IMR-90 (cell line): ENCODE measurements at places on chromosomes 3 and 15.

- peak; percentile 60 for DNase-seq
Observed at GRCh38 chr3:65922441-65922840, 116.3 kb downstream of the MAGI1 start.

DNA sequence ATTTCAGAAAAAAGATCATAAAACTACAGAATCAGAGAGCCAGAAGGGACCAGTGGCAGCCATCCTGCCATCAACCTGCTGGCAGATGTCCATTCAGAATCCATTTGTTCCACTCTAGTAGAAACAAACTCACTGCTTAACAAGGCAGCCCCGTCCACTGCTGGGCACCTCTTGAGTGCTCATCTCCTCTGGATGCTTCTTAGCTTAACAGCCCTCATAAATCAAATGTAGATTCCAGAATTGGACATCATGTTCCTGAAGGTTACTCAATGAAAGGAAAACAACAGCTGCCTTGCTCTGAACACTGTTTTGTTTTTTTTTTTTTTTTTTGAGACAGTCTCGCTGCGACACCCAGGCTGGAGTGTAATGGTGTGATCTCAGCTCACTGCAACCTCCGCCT, 37.3 kb downstream of the ABCC5 start:
- DNase-seq = no peak

GRCh38 chr3:154195620-154196356, 74.6 kb downstream of the ARHGEF26 start:
- DNase-seq = peak; percentile 6

- DNase-seq = no peak
Observed at GRCh38 chr3:12911881-12912415, 70.6 kb upstream of the RPL32 start.

GRCh38 chr3:29488922-29489321, 208.1 kb downstream of the RBMS3 start:
- DNase-seq = peak; percentile 50

DNA sequence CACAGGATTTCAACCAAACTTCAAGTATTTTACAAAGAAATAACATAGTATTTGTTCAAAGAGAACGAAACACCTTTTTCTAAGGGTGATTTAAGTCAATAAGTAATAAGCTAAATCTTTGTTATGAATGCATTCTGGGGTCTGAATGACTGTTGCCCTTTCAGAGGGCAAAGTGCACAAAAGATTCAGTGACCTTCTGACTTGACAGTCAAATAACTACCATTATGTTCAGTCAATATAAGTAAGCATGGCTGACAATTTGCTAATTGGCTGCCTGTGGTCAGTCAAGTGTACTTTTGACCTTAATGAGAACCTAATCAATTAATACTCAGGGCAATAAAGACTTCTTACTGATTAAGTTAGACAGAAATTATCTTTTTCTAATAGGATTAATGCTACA, 133.1 kb upstream of the NANOGP8 start:
- DNase-seq = no peak

DNA sequence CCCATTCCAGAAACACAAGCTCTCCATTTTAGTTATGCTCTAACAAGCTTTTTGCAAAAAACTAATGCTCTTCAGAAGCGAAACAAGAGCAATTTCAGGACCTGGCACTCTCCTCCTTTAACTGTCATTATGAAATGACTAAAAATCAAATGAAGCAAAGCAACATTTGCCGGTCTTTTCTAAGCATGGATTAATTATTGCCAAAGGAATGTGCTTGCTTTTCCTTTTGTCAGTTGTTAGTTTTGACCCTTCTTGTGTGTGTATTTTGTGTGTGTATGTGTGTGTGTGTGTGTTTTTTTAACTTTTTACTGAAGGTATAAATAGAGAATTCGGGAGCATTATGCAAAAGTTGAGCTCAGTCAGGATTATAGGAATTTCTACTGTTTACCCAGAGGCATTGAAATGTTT, 509.1 kb downstream of the TUSC7 start:
- no peak for DNase-seq

DNA sequence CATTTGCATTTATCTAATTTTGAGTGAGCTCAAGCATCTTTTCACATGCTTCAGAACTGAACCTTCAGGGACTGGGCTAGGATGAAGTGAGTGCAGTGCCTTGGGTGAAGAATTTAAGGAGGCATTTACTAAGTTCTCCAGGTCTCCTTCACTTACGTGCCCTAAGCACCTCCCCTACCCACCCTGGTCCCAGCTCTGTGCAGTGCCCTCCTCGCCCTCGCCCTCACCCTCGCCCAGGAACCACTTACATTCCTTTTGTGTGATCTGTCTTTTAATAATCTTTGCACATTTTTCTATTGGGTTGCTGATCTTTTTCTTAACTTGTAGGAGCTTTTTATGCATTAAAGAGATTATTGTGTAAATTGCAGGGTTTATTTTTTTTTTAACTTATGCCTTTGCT, 322.6 kb downstream of the THSD4 start:
- DNase-seq = no peak

GRCh38 chr15:63023351-63023945, 19.1 kb upstream of the TPM1 start:
- DNase-seq = peak; percentile 91

DNA sequence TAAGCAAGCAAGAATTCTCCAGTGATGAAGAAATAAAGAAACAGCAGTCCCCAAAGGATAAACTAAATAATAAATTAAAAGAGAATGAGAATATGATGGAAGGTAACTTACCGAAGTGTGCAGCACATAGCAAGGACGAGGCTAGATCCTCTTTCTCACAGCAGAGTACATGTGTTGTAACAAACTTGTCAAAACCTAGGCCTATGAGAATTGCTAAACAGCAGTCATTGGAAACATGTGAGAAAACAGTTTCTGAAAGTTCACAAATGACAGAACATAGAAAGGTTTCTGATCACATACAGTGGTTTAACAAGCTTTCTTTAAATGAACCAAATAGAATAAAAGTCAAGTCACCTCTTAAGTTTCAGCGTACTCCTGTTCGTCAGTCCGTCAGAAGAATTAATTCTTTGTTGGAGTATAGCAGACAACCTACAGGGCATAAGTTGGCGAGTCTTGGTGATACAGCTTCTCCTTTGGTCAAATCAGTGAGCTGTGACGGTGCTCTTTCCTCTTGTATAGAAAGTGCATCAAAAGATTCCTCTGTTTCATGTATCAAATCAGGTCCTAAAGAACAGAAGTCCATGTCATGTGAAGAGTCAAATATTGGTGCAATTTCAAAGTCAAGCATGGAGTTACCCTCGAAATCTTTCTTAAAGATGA, 4.5 kb upstream of the SCG5 start:
- DNase-seq = no peak

DNA sequence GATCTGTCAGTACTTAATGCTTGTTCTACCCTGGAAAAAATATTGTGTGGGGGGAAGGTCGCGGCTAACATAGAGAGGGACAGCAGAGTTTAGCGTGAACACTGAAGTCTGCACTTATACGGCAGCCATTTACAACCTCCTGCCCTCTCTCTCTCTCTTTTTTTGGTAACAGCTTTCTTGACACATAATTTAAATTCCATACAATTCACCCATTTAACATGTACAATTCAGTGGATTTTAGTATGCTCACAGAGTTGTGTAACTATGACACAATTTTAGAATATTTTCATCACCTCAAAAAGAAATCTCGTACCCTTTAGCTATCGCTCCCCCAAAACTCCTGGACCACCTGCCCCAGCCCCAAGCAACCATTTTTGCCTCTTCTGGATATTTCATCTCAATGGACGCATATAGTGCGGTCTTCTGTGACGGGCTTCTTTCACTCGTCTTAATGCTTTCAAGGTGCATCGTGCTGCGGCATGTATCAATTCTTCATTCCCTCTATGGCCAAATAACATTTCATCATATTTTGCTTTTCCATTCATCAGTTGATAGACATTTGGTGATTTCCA, 141.8 kb downstream of the XXYLT1 start:
- DNase-seq = no peak

DNA sequence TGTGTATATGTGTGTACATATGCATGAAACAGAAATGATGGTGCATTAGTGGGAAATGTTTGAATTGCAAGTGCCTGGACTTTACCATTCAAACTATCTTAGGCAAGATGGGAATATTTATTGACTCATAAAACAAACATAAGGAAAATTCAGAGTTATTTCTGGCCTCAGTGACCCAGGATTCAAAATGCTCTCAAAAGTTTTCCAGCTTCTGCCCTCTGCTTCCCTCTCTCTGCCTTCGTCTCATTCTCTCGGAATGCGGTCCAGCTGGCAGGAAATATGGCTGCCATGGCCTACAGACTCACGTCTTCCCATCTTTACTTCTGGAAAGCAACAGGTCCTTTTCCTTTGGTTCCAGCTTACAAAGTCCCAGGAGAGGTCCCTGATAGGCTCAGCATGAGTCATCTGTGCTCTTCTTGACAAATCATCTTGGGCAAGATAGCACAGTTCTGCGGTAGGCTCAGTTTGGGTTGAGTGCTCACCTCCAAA, 8.7 kb upstream of the ZNF774 start:
- DNase-seq = peak; percentile 72

GRCh38 chr3:1515882-1516281, 423.1 kb downstream of the CNTN6 start:
- DNase-seq = no peak

GRCh38 chr15:51838270-51838669, 8.8 kb downstream of the TMOD3 start:
- no peak for DNase-seq

GRCh38 chr3:159236321-159236720, 434.5 kb downstream of the MFSD1 start:
- no peak for DNase-seq

DNA sequence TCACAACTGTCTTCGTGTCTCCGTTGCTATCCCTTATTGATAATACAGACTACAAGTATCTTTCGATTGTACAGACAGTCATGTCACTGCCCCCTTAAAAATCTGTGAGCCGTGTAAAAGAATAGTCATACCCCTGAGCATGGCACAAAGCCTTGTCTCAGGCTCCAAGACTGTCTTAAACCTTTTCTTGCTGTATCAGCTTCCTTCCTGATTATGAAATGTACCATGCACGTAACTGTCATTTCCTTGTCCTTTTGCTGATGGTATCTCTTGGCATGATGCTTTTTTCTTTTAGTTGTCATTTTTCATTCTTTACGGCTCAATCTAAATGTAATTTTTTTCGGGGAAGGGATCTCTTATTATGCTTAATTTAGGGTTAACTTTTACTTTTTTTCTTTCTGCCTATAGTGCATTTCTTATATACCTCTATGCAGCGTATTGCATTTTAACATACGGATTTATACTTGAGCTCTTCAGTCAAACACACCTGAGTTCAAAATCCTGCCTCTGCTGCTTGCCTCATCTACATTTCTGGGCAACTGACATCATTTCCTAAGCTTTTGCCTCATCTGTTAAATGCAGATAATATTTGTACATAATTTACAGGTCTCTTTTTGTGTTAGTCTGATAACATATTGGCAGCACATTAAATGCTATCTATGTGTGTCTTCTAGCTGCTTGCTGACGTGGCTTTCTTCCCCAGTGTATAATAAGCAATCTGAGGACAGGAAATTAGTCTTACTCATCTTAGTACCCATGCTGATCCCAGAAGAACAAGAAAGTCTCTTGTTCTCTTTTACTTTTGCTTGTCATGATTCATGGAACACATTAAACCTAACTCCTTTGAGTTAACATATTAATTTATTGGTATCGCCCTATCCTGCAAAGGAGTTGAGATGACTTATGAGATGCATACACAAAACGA, 57.3 kb downstream of the ROBO2 start:
- peak; percentile 46 for DNase-seq

DNA sequence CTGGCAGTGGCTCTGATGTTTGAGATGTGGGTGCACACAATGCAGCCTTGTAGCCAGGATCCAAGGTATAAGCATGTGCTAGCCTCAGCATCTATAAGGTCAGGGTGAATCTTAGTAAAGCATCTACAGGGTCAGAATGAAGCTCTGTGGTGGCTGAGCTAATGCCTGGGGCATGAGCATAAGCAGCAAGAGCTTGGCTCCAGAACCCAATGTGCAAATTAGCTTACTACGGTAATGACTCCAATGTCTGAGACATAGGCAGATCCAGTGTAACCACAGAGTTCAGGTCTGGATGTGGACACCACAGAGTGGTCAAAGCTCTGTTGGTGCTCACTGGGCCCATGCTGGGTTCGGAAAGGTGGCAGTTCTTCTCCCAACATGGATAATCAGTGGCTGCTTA, 304.5 kb upstream of the NECTIN3 start:
- DNase-seq = peak; percentile 20

DNA sequence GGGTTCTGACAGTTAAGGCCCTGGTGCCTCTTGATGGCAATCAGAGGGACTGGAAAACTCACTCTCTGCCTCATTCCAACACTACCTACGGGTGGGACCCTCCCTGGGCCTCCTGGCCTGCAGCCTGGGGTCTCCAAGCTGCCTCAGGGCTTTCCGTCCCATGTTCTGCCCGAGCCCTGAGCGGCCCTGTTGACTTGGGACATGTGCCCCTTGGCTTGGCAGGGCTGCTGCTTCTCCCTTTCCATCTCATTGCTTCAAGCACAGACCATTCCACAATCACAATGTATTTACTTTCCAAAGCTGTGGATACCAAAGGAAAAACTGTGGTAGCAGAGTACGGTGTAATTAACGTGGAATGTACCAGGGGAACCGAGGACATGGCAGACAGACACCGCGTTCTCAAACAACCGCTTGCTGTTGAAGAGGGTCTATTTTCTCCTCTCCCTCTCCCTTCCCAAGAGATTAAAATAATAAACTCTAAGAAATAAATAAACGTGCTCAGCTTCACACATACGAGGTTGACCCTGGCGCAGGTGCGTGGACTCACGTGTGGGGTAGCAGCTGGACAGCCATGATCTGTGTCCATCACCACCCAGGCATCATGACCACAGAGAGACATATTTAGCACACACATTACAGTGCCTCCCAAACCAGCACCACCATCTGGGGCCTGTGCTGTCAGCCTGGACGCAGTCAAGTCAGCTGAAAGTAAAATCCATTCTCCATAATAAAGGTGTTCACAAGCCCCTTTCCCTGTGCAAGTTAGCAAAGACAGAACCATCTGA, 172.0 kb downstream of the XXYLT1 start:
- DNase-seq = no peak

- no peak for DNase-seq
Observed at GRCh38 chr3:172476347-172476746, 28.1 kb upstream of the GHSR start.

GRCh38 chr15:73858062-73858461, 15.3 kb upstream of the TBC1D21 start:
- no peak for DNase-seq

DNA sequence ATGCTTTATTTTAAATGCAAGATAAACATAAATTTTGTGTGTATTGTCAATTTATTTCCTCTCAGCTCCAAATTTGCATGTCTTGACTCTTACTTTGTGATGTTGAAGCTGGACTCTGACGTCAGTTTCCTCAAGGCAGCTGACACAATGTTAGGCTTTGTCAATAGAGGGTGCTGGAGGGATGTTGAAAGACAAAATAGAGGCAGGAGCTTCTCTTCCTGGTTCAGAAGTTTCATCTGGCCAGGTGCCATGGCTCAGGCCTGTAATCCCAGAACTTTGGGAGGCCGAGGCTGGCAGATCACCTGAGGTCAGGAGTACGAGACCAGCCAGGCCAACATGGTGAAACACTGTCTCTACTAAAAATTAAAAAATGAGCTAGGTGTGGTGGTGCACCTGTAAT, 408.6 kb downstream of the GBE1 start:
- peak; percentile 8 for DNase-seq

GRCh38 chr3:108396336-108396735, 100.0 kb downstream of the HHLA2 start:
- no peak for DNase-seq

GRCh38 chr3:50320853-50321335, 1.7 kb downstream of the HYAL2 start:
- DNase-seq = peak; percentile 55

- peak; percentile 11 for DNase-seq
Observed at GRCh38 chr15:27059610-27060202, 88.7 kb downstream of the GABRG3 start.
